ENCODE measurements at places on chromosomes 5 and 9.

DNA sequence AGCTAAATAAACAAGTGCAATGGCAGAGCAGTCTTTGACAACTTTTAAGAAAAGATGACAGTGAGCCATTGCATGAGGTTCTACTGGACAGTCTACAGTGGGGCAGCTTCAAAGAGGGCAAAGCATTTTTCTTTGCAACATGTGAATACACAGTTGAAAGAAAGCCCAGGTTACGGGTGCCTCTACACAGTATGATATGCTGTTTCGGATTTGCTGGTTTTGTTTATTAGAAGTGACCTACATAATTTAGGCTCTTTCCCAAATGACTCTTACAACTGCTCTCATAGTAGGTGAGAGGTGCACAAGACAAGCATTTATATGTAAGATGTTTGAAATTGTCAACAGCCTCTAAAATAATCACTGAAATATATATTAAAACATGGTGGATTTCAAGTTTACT, 62.4 kb downstream of the MEF2C start:
- no peak for DNase-seq

- no peak for DNase-seq
Measured at GRCh38 chr9:90827181-90827871, 25.7 kb downstream of the SYK start.

DNA sequence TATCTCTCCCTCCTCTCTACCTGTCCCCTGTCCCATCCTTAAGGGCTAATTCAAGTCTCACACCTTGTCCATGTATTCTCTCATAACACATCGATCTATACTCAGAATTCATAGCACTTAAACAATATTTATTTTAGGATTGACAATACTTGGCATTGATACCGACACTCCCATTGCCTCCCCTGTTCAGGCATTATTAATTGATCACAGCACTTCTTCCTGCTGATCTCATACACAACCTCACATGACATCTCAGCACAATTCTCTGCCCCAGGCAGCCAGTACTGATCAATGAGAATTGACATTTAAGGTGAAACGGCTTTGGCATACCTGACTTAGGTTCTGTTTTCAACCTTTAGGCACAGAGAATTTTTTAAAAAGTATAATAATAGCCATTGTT, 582.4 kb upstream of the BRINP1 start:
- no peak for DNase-seq

DNA sequence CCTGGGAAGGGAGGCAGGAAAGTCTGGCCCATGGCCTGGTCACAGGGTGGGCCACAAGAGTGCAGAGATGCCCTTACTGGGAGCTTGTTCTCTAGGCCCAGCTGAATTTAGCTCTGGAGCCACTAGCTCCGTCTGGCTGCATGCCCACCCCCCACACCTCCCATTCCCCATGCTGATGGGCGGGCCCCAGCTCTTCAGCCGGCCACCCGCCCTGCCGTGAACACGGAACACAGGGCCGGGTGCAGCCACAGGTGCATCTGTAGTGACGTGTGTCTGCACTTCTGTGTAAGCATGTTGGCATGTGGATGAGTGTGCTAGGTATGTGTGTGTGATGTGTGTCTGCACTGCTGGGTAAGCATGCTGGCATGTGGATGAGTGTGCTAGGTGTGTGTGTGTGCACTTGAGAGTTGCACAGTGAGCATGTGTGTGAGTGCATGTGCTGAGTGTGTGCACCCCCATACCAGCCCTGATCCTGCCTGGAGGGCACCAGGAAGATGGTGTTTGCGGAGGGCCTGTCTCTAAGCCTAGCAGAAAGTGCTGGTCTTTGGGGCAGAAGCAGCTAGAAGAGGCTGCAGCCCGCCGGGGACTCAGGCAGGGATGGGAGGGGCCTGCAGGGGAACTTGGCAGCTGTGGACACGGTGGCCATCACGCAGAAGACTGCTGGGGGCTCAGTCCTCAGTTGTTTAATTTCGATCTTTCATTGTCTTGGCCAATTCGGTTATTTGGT, 136.4 kb downstream of the CACNA1B start:
- DNase-seq = no peak

GRCh38 chr5:142618130-142618523, 67.8 kb downstream of the FGF1 start:
- peak; percentile 53 for DNase-seq

DNA sequence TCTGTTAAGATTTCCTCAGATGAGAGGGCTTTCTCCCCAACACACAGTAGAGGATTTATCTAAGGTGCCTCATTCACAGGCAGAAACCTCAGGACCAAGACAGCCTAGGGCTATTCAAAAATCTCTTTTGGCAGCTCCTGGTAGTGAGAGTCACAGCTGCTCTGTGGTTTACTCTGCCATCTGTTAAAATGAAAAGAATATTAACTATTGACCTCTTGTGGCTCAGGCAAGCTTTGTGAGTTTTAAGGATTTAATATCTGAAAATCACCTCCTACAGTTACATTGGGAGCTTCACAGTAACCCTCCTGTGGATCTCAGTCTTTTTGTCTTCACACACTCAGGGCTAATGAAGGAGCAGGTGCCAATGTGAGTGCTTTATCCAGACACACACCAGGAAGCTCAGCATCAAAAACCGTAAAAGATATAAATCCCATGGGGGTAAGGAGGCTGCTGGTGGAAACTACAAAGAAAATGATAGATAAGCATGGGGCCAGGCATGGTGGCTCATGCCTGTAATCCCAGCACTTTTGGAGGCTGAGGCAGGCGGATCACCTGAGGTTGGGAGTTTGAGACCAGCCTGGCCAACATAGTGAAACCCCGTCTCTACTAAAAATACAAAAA, 29.7 kb downstream of the PPP1R2B start:
- no peak for DNase-seq

DNA sequence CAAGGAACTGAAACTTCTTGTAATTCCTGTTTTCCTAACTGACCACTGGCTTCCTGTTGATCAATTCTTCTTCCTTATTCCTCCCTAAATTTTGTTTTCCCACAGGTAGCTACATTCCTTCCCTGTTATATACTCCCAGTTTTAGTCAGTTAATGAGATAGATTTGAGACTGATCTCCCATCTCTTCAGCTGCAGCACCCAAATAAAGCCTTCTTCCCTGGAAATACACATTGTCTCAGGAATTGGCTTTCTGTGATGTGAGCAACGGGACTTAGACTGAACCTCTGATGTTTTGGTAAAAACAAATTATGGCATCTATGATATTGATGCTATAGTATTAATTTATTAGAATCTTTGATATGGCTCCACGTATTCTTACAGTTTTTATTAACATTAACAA, 617.3 kb upstream of the ST8SIA4 start:
- DNase-seq = no peak

GRCh38 chr5:104172976-104173375, 610.4 kb upstream of the NUDT12 start:
- DNase-seq = no peak

GRCh38 chr5:38380537-38380936, 122.2 kb downstream of the EGFLAM start:
- no peak for DNase-seq

DNA sequence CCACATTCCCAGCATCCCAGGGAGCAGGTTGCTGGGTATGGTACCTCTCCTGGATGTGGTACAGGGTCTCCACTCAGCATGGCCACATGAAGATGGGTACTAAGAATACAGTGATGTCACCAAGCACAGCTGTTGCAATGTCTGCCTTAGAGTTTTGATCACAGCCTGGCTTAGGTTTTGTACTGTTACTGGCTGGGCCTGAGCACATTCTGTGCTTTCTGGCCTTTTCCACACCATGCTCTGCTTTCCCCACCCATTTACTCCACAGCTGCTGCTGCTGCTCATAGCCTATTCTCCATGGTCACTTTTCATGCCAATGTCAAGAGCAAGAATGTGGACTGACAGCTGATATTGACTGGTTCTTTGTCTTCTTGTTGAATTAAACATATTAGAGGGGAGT, 481.9 kb downstream of the ARHGEF28 start:
- DNase-seq = no peak

GRCh38 chr5:173204185-173204979, 30.6 kb downstream of the NKX2-5 start:
- DNase-seq = peak; percentile 4

DNA sequence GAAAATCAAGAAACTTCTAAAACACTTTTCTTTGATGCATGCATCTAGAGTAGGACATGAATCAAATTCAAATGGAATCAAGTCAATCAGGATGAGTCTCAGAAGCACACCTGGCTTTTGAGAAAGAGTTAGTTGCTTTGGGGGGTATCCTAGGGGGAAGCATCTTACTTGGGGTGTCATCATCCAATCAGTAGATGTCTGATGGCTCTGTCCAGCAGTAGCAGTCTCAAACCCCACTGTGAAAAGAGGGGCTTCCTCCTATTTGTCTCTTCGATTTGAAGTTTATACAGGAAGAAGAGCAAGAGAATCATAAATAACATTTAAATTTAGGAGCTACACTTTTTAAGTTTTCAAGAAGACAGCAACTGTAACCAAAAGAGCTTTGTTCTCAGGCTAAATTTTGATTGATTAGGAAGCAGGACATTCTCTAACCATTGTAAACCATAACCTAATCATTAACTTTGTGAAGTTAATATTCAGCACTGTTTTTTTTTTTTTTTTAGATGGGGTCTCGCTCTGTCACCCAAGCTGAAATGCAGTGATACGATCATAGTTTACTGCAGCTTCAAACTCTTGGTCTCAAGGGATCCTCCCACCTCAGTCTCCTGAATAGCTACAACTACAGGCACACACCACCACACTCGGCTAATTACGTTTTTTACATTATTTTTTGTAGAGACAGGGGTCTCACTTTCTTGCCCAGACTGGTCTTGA, 614.7 kb downstream of the CSNK1G3 start:
- DNase-seq = no peak

DNA sequence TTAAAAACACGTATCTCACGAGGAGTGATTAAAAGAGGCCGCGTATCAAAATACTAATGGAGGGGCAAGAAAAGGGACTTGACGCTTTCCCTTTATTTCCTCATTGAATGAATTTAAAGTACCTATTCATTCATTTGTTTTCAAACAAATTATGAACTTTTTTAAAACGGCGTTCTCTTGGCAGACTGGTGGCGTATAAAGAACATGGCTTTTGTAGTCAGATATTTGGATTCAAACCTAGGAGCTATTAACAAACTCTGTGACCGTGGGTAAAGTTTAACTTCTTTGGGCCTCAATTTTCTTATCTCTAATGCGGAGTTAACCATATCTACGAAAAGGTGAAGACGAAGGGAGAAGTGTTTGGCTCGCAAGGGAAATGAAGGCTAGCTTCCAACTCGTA, 876 bp downstream of the CAAP1 start:
- no peak for DNase-seq

DNA sequence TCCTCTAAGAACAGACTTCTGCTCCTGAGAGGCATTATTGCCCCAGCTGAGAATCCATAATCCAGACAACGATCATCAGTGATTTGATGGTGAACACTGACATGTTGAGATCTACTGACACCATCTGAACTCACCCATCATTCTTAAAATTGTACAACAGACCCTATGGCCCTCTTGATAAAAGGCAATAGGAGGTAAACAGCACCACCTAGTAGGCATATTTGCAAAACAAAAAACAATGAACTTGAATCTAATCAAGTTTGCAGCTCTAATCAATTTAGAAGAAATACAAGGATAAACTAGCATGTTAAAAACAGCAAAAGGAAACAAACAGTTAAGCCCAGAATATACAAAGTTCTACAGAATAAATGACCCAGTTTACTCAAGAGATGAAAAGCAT, 89.6 kb downstream of the SFXN1 start:
- no peak for DNase-seq

DNA sequence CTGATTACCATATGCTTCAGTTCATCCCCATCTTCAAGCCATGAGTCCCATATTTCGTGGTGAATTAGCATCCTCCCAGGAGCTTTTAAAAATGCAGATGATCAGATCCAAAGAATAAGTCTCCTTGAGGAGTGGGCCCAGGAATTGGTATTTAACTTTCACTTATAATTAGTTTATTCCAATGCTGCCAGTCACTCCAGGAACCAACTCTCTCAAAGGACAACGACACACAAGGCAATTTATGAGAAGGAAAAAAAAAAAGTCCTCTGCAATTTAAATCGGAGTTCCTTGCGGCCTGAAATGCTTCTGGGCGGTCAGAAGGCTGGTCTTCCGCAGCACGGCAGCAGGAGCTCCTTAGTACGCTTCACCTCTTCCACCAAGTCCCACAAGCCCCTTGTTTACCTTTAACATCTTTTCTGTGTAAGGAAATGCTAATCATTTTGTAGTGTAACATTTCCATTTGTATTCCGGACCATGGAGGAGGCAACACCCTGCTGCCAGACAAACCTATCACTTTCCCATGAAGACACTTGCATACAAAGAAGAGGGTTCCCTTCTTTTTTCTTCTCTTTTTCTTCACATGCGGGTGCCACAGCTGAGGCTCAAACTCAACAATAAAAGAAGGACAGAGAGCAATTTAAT, 16.3 kb upstream of the KCNV2 start:
- DNase-seq = no peak

DNA sequence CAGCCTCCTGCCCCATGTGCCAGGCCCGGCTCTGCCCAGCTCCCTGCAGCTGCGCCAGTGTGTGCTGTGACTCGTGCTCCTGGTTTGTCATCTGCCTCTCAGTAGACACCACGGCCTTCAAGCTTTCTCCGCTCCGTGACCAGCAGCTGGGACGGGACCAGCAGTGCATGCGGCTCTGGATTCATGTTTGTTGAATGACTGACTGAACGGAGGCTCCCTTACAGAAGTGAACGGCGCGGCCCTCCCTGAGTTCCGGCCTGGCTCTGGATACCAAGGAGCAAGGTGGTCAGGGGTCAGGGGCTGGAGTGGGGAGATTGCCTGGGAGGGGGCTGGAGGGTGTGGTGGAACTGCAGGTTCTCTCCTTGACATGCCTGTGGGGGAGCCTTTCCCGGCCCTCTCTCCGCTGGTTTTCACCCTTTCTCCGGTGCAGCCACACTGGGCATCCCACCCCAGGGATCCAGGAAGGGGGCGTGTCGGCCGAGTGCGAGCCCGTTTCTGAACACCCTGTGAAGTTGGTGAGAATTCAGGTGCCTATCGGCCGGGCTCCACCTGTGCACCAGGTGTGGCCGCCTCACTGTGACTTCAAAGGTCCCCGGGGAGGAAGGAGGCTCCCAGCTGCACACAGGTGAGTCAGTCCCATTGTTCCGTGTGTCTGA, 11.1 kb upstream of the CEP72 start:
- no peak for DNase-seq

DNA sequence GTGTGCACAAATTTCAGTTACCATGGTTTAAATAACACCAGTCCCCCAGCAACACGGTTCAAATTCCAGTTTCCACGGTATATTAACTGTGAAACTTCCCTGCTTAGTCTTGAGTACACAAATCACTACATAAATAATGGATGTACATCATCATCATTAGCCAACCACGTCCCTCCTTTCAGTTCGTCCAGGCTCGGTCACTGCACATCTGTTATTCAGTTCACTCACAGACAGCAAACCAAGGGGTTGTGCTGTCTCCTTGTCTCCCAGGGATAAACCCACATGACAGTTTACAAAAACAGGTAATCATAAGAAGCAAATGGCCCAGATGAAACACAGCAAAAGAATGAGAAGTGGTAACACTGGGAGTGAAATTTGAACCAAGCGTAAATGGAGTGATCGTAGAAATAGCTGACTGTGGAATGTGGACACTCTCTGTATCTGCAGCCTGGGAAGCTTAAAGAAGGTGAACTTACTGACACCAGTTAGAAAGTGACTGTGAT, 61.0 kb upstream of the RAD23B start:
- no peak for DNase-seq

Measured in activated T-cell treated with anti-CD3 and anti-CD28 coated beads, Interleukin-2, amount 50 U/mL, for 72 hours (primary cell).